Breast epithelium (tissue), 4 donors: ENCODE measurements at places on chromosomes 4 and X. TPM values are rescaled to one million over a fixed set of nuclear protein-coding genes. Genes with fewer than 3 reads are reported as not detected.
A peak's percentile ranks its signal among the peaks of the same experiment; 100 is the strongest.

The MAGIX gene
- total RNA-seq: 4.9 TPM

The ADH6 gene
- total RNA-seq: not detected

The SHISA3 gene
- total RNA-seq: 0.33 TPM

The GDPD2 gene
- not detected for total RNA-seq

The TCEAL5 gene
- total RNA-seq: not detected

The HSFX3 gene
- total RNA-seq: not detected

DNA sequence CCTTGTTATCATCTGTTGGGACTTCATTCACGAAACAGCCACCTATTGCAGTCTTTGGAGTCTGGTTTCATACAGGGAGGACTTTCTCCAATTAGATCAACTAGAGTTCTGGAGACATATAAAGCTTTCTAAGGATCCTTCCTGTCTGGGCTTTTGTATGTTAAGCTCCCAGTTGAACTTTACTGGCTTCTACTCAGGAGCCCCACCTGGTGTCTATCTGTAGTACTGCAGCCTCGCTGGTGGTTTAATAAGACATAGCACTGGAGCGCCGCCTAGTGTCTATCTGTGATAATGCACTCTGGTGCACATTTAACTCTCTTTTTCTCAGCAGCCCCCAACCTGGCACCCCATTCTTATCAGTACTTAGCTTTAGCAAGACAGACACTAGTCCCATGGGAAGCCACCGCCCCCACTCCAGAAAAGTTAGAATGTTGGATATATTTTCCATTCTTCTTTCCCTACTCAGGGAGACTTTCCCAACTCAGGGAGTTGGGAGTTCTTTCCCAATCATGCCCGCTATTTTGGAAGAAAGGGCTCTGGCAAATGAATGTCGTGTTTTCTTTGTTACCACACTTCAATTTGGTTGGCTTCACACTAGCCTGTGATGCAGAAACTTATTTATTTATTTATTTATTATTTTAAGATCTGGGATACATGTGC is 36.9 kb upstream of the SYTL4 start:
- no peaks in the 10 kb centered on the region for H3K36me3 ChIP-seq
- peak; percentile 83 for DNase-seq
- no peaks in the 10 kb centered on the region for H3K4me1 ChIP-seq
- H3K27ac ChIP-seq: no peak overlapping the region
- peaks cover 4% of the 10 kb centered on the region for H3K27me3 ChIP-seq
- H3K4me3 ChIP-seq: no peak overlapping the region

- no peak overlapping the region for H3K27ac ChIP-seq
- peaks cover 6% of the 10 kb centered on the region for H3K4me1 ChIP-seq
- DNase-seq: no peak
- H3K4me3 ChIP-seq: no peak overlapping the region
- H3K27me3 ChIP-seq: no peaks in the 10 kb centered on the region
Measured at GRCh38 chr4:85728464-85728863, 253.5 kb downstream of the ARHGAP24 start.

- H3K27me3 ChIP-seq: no peaks in the 10 kb centered on the region
- no peak overlapping the region for H3K27ac ChIP-seq
- no peak overlapping the region for H3K4me3 ChIP-seq
Measured at GRCh38 chr4:157271166-157271869, 50.8 kb downstream of the GRIA2 start.

- no peak for DNase-seq
- no peak overlapping the region for H3K4me3 ChIP-seq
- no peaks in the 10 kb centered on the region for H3K4me1 ChIP-seq
- no peaks in the 10 kb centered on the region for H3K27me3 ChIP-seq
- no peak overlapping the region for H3K27ac ChIP-seq
Measured at GRCh38 chr4:146855761-146856160, 89.9 kb downstream of the TTC29 start.

GRCh38 chr4:164937576-164938270 is 39.7 kb downstream of the TRIM61 start:
- no peaks in the 10 kb centered on the region for H3K4me1 ChIP-seq
- no peak for DNase-seq
- H3K27ac ChIP-seq: no peak overlapping the region
- H3K36me3 ChIP-seq: no peaks in the 10 kb centered on the region

DNA sequence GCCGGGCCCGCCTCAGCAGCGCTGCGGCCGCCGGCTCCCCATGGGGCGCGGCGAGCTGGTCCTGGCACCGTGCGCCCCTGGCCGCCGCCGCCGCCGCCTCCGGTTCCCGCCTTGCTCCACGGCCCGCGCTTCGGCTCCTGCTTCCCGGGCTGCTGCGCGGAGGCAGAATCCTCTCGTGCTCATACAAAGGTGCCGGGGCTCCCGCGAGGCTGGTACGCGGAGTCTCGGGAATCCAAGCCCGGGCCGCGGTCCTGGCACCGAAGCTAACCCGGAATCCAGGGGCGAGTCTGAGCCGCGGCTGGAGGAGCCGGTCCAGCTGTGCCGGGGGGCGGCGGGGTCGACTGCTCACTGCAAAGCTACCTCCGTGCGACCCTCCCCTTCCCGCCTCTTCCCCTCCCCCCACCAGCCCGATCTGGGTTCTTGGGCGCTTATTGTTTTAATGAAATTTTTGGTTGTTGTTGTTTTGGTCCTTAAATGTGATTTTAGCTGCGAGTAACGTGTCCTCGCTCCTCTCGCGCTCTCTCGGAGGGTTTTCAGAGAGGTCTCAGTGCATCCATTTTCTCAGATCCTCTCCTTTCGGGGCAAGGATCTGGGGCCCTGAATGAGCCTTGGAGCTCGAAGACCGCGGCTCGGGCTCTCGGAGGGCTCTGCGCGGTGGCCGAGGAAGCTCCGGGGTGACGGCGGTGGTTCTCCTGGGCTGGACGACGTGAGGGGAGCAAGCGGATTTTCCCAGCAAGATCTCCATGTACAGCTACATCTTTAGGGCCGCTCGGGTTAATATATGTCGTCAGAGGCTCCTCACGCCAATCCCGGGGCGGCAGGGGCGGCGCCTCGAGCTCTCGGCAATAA is at the start of gene HAND2:
Gene HAND2, minus strand, starts transcription at position 753 of the 849 bp plus-strand sequence. CDS start 940 bp downstream, outside the sequence.
- DNase-seq: no peak
- H3K27me3 ChIP-seq: peaks cover 4% of the 10 kb centered on the region
- peak within 1 kb of the TSS; percentile 91 for H3K27ac ChIP-seq
- no peaks in the 10 kb centered on the region for H3K4me1 ChIP-seq

GRCh38 chr4:150867148-150867547 is 147.9 kb downstream of the LRBA start:
- no peak overlapping the region for H3K4me3 ChIP-seq
- no peaks in the 10 kb centered on the region for H3K4me1 ChIP-seq
- H3K27ac ChIP-seq: no peak overlapping the region
- no peaks in the 10 kb centered on the region for H3K27me3 ChIP-seq

DNA sequence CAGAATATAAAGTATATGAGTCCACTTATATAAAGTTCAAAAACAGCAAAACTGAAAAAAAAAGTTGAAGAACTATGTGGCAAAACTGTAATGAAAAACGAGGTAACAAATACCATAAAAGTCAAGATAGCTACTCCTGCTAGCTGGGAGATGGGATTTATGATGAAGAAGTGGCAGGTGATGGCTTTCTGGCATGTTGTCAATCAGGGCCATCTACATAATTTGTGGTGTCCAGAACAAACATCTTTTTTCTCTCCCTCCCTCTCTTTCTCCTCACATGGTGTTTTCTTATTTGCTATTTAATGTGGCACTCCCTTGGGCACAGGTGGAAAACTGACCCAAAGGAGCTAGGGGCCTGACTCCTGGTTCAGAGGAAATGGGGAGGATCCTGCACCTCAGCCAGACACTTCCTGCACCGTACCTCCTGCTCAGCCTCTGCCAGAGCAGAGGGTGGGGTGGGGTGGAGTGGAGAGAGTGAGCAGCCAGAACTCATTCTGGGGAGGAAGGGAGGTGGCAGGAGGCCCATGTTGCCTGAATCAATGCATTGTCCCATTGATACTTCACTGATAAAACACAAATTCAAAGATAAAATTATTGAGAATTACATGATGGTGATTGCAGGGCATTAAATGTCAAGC is 5.3 kb upstream of the SAP30 start:
- H3K4me3 ChIP-seq: no peak overlapping the region
- no peak overlapping the region for H3K27ac ChIP-seq
- no peak for DNase-seq
- H3K4me1 ChIP-seq: no peaks in the 10 kb centered on the region
- no peaks in the 10 kb centered on the region for H3K36me3 ChIP-seq

DNA sequence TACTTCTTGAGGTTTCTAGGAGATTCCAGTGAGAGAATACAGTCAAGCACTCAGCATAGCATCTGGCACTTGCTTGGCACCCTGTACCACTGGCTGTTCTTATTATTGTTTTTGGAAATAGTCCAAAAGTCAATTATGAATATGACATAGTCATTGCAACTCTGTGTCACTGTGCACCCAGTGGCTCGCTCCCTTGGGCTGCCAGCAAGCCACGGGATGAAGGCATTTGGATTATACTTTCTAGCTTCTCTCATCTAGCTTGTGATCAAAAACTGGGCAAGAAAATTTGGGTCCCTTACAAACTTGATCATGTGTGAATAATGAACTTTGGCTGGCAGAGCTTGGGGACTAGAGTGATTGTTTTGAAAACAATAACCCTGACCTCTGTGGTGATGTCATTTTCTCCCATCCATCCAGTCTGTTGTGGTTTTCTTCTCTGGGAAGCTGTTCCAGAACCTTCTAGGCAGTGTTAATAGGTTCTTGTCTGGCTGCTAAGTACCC is 32.7 kb upstream of the LIMCH1 start:
- H3K4me1 ChIP-seq: no peaks in the 10 kb centered on the region
- DNase-seq: peak; percentile 57
- no peaks in the 10 kb centered on the region for H3K27me3 ChIP-seq
- H3K27ac ChIP-seq: peak overlapping the region; percentile 63
- no peak overlapping the region for H3K4me3 ChIP-seq

GRCh38 chr4:85798012-85798770 is 323.2 kb downstream of the ARHGAP24 start:
- no peaks in the 10 kb centered on the region for H3K4me1 ChIP-seq
- no peaks in the 10 kb centered on the region for H3K36me3 ChIP-seq
- DNase-seq: no peak
- no peak overlapping the region for H3K27ac ChIP-seq

DNA sequence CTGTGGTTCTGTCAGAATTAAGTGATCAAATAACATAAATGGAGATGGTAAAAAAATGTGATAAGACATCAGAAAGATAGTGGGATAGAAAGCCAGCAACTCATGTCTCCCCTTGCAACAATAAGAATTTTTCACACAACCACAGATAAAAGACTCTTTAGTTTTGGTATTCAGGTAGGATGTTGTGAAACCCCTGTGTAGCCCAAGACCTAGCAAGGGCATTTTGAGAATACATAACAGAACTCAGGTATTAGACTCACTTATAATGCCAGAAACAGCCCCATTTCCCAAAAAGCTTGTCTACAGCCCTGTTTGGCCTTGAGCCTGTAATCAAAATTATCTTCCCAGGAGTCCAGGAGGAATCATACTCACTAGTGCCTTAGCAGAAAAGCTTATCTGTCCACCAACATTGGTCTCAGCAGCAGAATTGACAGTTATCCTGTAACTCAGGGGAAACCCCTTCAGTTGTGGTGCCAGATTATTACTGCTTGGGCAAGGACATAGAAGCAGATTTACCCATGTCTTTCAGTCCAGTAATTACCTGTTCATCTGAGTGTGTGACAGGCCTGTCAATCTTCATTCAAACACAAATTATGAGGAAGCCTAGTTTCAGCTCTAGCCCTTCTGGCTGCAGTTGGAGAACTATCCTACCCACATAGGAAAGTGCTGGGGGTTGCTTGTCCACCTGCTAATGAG is 41.0 kb upstream of the UGT2B17 start:
- no peak overlapping the region for H3K27ac ChIP-seq
- no peaks in the 10 kb centered on the region for H3K4me1 ChIP-seq
- DNase-seq: no peak
- H3K4me3 ChIP-seq: no peak overlapping the region
- no peaks in the 10 kb centered on the region for H3K27me3 ChIP-seq
- H3K36me3 ChIP-seq: no peaks in the 10 kb centered on the region

DNA sequence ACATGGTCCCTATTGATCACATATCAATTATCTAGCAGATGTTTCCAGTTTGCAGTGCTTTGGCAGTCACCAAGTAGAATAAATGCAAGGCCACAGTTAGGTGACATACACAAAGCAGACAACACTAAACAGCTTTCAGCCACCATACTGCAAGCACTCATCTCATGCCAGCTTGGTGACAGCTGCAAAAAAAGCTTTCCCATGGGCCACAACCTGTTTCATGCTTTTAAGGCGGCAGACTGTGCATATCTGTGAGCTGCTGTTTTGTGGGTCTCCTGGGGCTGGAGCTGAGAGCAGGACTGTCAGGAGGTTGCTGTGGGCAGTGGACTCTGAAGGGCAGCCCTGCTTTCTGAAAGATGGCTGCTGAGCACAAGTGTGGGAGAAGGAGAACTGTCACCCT is 82.6 kb downstream of the FHDC1 start:
- H3K4me1 ChIP-seq: no peaks in the 10 kb centered on the region
- DNase-seq: no peak
- no peak overlapping the region for H3K27ac ChIP-seq
- H3K36me3 ChIP-seq: no peaks in the 10 kb centered on the region
- H3K4me3 ChIP-seq: no peak overlapping the region
- H3K27me3 ChIP-seq: no peaks in the 10 kb centered on the region

DNA sequence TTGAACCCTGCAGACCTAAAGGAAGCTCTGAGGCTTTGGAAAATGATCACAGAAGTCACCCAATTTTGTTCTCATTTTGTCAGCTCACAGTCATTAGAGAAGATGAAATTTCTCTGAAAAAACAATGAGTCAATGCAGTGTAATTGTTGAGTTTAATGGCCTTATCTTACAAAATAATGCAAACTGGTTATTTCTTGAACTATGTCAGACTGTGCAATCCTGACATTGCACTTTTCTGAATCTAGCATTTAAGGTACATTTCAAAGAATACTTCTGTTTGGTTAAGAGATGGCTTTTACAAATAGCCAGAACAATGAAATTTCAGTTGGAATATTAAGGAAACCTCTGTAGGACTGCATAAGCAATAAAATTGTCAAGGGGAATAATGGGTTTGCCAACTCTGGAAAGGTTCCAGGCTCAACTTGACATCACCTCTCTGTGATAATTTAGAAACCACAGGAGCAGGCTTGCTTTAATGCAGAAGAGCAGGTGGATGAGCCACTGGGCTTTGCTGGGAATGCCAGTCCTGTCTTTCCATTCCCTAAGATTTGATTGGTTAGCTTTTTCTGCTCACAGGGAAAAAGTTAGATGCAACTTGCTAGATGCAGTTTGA is 222.8 kb downstream of the FRMPD4 start:
- no peak for DNase-seq
- H3K27ac ChIP-seq: no peak overlapping the region
- H3K36me3 ChIP-seq: no peaks in the 10 kb centered on the region
- peaks cover 8% of the 10 kb centered on the region for H3K27me3 ChIP-seq

GRCh38 chr4:153529646-153530045 is 63.5 kb downstream of the TMEM131L start:
- H3K27me3 ChIP-seq: no peaks in the 10 kb centered on the region
- no peak for DNase-seq
- H3K4me1 ChIP-seq: no peaks in the 10 kb centered on the region
- H3K27ac ChIP-seq: no peak overlapping the region
- H3K36me3 ChIP-seq: no peaks in the 10 kb centered on the region

GRCh38 chr4:28287831-28288233 is 1427.2 kb downstream of the STIM2 start:
- no peak for DNase-seq
- H3K4me3 ChIP-seq: no peak overlapping the region
- no peaks in the 10 kb centered on the region for H3K4me1 ChIP-seq

- no peak overlapping the region for H3K4me3 ChIP-seq
- H3K27me3 ChIP-seq: no peaks in the 10 kb centered on the region
- DNase-seq: no peak
- H3K4me1 ChIP-seq: no peaks in the 10 kb centered on the region
- H3K36me3 ChIP-seq: no peaks in the 10 kb centered on the region
Measured at GRCh38 chr4:112023402-112023950, 121.8 kb upstream of the FAM241A start.
